Cortex of kidney (tissue), 1 donor: ENCODE measurements at places on chromosomes 7 and 10.

- no peak for DNase-seq
These were observed 3.4 kb upstream of the PPP2R2D start for GRCh38 chr10:131897297-131897899.

DNA sequence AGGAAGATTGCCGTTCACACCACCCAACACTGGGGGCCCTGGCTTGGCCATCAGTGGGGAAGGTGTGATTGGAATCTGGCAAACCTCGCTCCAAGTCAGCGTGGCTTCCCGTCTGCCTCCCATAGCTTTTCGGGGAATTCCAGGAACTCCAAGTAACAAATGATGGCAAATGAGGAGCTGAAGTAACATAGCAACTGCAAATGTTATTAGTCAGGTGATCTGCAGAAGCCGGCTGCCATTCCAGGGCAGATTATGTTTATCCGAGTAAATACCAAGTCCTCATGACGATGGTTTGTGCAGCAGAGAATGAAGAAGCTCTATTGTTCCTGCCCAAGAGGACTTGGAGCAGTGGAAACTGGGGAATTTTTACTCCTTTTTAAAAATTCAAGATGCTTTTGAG is 270.5 kb upstream of the PODXL start:
- DNase-seq, result no peak

DNA sequence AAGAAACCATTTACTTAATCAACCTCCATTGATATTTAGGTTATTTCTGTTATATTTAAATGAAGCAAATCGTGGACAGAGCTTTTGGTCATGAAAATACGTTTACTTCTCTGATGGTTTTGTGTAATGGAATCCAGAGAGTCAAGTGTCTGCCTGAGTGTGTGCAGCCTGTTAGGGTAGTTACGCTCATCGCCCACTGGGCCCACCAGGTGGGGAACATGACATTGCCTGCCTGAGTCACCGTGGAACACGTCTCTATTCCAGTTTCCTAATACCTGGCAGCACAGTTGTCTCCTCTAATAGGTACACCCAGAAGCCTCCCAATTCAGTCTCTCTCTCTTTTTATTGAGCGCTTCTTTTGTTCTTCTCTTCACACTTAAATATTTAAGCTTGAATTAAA is 91.0 kb downstream of the ADCY1 start:
- no peak for DNase-seq

GRCh38 chr10:124366825-124367224 is 51.9 kb downstream of the OAT start:
- DNase-seq, result no peak

- no peak for DNase-seq
These were observed 175.1 kb downstream of the AVL9 start for GRCh38 chr7:32670110-32671025.

DNA sequence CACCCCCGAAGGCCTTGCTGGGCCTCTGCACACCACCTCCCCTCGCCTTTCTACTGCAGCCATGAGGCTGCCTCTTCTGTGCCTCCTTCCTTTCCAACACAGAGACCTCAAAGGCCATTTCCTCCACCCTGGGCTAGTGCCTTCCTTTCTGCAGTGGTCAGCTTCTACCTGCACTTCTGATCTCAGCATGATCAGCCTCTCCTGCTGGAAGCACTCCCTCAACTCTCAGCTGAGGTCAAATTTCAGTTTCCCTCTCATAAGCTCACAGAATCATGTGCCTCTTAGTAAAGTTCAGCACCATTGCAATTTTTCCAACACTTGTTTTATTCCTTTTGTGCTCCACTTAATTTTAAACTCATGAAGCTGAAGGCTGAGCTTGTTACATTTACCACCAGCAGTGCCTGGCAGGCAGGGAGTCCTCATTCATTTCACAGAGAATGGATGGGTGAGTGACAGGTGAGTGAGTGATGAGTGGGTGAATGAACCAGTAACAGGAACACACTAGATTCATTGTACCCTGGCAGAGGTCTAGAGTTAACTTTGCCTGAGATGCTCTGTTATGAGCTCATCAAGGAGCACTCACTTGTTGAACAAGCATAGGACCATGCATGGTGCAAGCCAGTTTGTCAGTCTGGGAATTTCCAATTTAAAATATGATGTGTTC is 124.0 kb upstream of the PRSS58 start:
- DNase-seq, result no peak

DNA sequence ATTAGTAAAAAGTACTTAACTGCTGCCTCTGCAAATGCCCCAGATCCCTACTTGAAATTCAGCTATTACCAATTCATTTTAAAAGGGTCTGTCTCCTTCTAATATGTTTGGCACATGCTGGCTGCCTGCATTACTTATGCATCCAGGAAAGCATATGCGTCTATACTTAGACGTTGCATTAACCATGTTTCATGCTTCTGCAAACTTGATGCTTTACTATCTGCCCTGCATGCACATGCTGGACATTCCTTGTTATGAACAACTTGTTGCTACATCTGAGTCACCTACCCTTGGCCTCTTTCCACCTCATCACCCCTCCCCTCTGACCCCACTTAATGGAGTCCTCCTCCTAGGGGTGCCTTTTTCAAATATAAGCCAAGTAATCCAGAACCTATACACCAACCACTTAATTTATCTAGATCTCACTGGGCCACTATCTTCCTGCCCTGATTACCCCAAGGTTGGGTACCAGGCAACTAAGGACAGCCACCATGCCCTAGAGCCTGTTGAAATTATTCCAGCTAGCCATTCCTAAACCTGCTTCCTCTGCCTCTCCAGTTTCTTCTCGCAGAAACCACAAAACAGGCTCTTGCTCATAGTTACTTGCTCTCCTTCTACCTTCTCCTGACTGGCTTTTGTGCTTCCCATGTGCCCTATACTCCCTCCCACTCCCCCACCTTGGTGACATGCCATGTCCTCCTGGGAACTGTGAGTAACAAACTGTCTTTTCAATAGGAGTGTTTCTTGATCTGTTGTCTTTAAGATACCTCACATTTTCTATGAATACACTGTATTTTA is 1187.9 kb downstream of the REEP3 start:
- DNase-seq, result no peak

DNA sequence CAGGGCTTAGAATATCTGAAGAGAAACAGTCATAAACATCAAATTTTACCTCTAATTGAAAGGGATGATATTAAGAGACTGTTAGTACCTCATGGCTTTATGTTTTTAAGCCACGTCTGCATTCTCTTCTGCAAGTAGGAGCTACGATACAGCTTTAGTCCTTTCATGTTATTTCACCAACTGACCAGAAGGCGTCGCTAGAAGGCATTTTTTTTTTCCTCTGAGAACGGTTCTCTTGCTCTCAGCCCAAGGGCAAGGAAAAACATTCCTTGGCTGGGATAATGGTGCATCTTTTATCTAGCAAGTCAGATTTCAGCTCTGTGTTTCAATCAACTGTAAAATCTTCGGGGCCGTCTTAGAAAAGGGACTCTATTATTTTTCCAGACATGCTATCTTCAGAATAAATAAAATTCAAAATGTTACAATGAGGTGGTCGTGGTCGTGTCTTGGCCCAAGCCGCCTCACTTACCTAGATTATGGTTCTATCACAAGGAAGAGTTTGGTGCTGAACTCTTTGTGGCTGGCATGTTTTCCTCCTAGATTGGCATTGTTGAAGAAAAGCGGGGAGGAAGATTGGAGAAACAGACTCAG is 41.6 kb upstream of the LYZL2 start:
- no peak for DNase-seq

GRCh38 chr7:157945401-157945800 is 608.6 kb downstream of the DNAJB6 start:
- DNase-seq, result no peak

DNA sequence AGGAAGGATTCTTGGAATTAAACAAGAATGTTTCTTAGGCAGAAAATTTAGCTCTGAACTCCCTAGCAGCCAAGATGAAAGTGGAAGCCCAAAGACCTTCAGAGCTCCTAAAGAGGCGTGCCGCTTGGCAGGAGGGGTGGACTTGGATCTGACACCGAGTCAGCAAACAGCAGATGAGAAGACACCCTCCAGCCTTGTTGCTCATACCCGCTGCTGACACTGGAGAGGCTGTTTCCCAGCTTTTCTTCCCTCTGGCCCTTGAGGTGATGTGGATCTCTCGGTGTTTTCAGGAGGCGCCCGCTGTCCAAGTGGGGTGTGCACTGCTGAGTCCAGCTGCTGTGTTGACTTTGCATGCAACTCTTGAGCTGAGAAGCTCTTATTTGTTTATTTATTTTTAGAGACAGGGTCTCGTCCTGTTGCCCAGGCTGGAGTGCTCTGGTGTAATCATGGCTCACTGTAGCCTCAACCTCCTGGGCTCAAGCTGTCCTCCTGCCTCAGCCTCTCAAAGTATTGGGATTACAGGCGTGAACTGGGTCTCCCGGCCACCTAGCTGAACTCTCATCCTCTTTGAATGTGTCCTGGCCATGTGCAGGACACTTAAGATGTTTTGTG is 21.5 kb downstream of the SLC18A2 start:
- no peak for DNase-seq

- DNase-seq, result no peak
These were observed 168.3 kb downstream of the CHRM2 start for GRCh38 chr7:137036768-137037167.

- DNase-seq, result no peak
These were observed 2.4 kb downstream of the DKK1 start for GRCh38 chr10:52316500-52316899.

GRCh38 chr7:108735814-108736213 is 166.1 kb downstream of the DNAJB9 start:
- no peak for DNase-seq

- DNase-seq, result no peak
These were observed 229.9 kb upstream of the MKLN1 start for GRCh38 chr7:131097662-131098376.

DNA sequence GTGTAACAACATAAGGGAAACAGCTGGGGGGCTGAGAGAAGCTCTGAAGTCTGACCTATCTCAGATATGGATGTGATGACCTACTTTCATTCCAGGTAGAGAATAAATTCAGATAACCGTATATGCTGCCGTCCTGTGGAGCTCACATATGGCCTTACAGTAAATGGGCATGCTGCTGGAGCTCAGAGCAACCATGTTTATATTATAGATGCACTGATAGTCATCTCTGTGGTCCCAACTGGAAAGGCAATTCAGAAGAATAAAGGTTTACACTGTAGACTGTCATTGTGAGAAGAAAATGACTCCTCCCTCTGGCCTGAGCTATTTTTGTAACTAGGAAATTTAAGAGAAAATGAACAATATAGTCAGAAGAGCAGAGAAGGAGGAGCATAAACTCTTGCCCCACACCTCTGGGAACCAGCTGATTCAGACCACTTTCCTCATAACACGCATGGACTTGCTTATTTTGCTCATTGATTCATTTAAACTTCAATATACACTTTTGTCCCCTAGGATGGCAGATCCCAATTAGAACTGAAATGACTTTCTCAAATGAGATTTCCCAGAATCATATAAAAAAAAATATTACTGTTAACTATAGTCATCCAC is 69.9 kb upstream of the NXPH1 start:
- no peak for DNase-seq

- no peak for DNase-seq
These were observed 2.3 kb downstream of the PAX2 start for GRCh38 chr10:100747456-100748230.

- no peak for DNase-seq
These were observed 71.5 kb upstream of the ADO start for GRCh38 chr10:62732841-62733653.

DNA sequence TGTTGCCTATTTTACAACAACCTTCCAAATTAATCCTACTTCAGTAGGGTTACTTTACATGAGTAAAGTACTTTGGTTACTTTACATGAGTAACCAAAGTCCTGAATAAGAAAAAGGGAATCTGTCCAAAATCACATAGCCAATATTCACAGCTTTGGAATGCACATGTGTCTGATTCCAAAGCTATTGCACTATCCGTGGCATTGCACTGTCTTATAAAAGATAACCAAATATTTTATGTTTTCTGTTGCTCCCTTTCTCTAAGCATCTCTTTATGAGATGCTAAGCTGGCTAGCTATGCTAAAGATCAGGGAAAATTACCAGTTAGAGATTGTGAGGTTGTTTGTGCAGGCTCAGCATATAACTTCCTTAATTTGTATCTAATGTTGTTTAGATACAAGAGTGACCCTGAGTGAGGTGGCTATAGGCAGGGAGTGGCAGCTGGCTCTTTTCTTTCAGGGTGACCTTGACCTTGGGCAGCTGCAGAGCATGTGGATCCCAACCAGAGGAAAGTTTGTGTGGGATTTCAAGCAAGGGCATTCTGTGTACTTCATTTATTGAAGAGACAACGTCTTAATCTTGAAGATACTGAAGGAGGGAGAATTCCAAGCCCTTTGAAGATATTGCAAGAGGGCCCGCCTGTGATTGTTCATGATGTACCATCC is 366.1 kb upstream of the ANKRD30A start:
- no peak for DNase-seq

- DNase-seq, result no peak
These were observed 217.1 kb upstream of the FRMD4A start for GRCh38 chr10:14547816-14548215.

DNA sequence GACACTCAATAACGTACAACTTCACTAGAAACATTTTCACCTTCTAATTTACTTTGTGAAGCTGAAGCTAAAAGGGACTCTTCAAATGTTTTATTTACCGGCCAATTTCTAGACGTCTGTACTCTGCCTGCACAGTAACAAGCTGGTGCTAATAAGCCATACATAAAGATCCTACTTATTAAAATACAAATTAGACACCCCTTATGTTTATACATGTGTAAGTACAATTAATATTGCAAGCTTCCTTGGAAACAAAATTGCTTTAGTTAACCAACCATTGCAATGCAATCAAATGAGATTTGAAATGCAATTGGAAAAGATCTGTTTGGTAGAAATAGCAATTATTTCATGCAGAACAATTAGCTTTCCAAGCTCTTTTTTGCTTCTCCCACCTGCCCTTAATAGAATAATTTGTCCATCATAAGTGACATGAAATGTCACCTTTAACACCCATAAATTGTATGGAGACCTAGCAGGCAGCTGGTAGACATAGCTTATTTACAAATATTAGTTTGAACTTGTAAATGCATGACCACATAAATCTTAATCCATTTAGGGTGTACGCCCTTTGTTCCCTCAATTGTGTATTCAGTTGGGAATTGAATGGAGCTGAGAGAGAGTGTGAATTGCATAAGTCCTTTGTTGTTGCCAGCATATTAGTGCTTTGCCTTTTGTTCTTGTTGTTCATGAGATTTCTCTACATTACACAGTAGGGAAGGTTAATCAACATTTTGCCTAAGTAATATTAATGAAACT is 277.1 kb downstream of the CACNA2D1 start:
- no peak for DNase-seq

DNA sequence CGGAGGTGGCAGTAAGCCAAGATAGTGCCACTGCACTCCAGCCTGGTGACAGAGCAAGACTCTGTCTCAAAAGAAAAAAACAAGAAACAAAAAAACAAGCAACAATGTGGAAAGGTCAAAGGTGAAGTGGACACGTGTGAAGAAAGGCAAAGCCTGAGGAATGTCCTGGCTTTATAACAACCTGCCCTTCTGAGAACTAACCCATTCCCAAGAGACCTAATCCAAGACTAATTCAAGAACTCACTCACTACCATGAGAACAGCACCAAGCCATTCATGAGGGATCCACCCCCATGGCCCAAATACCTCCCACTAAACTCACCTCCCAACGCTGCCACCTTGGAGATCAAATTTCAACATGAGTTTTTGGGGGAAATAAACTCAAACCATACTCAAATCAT is 47.5 kb upstream of the KIF5B start:
- no peak for DNase-seq

- no peak for DNase-seq
These were observed 700.1 kb upstream of the ANKRD30A start for GRCh38 chr10:36425131-36425797.

GRCh38 chr10:49414496-49414895 is 18.6 kb upstream of the DRGX start:
- DNase-seq, result no peak

GRCh38 chr7:25025218-25025671 is 45.3 kb upstream of the OSBPL3 start:
- DNase-seq, result no peak

- no peak for DNase-seq
These were observed 16.9 kb downstream of the MAD1L1 start for GRCh38 chr7:2215851-2216250.
